Fibroblast of skin of scalp (primary cell): ENCODE measurements at places on chromosomes 13 and 19.

DNA sequence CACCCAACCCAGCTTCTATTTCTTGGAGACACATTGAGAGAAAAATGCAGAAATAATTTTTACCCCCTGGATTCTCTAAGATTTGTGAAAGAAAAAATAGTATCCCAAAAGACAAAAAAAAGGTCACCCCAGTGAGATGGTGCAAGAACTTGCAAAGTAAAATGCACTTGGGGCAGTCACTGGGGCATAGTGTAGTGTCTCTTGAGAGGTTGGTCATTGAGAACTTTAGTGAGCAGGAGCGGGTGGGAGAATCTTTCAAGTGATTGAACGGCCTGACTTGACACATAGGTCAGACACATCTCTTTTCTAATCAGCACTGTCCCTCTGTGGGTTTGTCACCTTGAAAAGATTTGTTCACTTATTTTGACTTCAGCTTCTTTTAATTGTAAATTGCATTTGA lies 2.4 kb downstream of the ZNF85 start:
- no peak for DNase-seq

DNA sequence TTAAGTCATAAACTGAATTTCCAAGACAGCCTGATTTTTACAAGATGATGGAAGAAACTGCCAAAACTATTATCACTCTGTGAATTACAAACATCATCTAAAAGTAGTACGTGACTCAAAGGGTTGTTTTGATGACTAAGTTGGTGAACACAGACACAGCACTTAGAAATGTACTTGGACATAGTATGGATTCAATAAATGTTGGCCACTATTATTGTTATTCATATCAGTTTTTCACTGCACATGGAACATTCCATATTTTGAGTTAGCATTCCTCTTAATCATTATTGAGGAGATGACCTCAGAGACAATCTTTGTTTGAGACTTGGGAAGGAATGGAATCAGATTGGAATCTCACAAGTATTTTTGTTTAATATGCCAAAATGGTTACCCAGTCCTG lies 172.9 kb downstream of the OXGR1 start:
- peak; percentile 84 for DNase-seq

DNA sequence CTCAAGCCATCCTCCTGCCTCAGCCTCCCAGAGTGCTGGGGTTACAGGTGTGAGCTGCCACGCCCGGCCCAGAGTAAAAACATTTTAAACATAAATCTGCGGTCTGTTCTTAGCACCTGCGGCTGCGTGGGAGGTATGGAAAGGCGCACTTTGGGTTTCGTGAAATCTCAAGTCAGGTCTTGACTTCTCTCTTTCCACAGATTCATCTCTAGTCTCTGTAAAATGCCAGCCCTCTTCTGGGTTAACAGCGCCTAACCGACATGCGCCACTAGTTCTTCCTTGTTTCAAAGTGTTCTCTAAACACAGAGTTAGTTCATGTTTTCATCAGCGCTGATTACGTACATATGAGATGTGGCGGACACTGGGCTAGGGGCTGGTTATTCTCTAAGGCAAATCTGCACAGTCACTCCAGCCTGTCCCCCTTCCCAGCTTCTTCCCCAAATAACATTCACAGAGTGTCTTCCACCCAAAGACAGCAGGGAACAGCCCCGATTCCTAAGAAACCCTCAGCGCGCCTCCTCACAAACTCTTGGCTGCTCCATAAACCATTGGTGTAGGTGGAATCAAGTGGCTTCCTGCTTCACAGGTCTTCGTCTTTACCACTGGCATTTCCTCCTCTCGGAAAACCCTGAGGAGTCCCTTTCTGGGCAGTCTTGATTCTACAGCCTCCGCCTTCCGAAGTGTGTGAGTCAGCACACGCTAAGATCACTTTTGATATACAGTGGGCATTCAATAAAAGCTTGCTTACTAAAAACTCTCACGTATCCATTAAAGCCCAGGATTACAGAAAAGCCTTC lies 1.4 kb downstream of the PARP4 start:
- peak; percentile 71 for DNase-seq

DNA sequence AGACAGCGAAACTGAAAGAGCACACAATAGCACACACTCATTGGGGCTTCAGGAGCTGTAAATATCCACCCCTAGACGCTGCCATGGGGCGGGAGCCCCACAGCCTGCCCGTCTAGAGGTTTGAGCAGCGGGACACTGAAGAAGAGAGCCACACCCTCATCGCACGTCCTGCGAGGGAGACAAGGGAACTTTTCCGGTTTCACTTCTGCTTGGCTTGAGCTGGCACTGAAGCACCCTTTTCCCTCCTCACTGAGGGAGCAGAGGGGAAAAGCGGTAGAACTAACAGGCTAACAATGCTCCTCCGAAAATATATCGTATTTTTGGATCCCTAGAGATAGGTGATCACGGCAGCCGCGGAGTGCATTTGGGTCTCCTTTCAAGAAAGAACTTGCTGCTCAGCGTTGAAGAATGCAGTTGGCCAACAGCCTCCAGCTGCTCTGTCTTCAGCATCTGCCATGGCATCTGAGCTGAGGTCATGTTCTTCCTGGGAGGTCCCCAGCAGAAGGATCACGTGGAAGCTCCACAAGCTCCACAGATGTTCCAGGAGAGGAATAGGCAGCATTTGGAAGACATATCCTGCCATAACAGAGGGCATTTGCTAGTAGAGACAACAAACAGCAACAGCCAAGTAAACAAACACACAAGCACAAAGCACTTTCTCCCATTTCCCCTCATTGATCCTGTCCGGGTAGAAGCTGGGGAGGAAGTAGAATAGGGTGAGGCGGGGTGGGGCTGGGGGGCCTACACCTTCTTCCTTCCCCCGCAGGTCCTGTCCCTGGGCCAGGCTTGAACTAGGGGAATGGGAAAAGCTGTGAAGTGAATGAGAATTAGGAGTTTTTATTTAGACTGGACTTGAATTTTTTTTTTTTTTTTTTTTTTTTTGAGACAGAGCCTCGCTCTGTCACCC lies 44.8 kb upstream of the ALOX5AP start:
- peak; percentile 98 for DNase-seq

DNA sequence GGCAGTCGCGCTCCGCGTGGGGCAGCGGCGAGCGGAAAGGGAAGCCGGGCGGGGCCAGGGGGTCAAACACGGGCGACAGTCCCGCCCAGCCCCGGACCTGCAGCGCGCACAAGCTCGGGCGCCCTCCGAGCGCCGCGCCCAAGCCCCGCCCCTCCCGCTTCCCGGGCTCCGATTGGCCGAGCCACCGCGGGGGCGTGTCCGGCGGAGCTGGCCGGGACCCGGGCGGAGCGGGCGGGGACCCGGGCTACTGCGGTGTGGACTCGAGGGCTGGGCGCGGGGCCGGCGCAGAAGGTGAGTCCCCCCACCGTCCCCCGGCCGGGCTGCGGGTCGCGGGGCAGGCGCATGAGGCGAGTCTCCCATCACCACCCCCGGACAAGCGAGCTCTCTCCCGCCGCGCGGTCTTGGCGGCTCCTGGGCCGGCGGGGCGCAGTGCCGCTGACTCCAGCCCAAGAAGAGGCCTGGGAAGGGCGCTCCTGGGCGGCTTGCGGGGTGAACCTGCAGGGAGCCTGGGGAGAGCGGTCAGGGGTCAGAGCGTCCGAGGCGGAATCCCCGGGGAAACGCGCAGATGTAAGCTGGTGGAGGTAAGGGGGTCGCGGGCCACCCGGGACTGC lies at the start of gene PLEKHF1:
TSS of gene PLEKHF1 (plus strand) at position 247 of the 611 bp plus-strand sequence. CDS start 8,379 bp downstream, outside the sequence.
- DNase-seq = peak; percentile 77

DNA sequence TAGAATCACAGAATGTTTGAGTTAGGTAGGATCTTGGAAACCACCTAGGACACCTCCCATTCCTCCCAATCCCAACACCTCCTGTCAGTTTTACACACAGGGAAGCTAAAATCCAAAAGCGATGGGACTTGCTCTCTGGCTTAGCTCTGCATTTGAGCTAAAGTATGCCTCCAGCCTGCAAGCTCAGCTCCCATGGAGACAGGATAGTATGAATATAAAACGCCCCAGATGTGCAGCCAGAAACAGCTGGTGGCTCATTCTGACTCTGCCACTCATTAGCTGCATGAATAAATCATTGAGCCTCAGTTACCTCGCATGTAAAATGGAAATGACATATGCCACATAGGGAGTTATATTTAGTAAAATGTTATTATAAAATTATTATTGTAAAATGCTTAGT lies 336.0 kb downstream of the SUCLA2 start:
- no peak for DNase-seq

DNA sequence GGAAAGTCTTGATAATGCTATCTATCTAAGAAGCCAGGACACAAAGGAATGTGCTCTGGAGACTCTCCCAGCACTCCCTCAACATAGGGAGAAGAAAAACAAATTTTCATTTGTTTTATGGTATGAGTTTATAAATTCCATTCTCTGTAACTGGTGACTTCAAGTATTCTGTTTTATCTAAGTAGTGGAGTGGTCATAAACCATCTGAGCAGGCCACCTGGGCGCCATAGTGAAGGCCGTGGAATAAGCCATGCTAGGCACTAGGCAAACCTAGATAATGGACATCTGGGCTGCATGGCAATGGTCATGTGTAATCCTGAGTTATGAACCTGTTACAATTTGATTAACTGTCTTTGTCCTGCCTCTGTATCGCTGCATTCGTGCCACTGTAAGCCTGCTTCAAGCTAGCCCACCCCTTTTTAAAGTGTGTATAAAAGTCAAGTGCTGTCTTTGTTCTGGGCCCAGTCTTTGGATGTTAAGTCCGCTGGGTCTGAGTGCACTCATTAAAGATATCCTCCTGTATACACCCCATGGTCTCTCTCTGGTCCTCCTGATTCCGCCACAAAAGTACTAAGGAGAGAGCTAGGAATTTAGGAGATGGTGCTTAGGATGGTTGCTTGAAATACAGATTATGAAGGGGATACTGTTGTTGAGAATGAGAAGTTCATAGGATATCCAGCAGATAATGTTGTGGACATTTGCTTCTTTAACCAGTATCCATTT lies 13.2 kb downstream of the GTF2F2 start:
- no peak for DNase-seq

GRCh38 chr13:25752957-25753551 lies 298.8 kb downstream of the SHISA2 start:
- peak; percentile 89 for DNase-seq
